ENCODE measurements at places on chromosomes 6 and 20.

DNA sequence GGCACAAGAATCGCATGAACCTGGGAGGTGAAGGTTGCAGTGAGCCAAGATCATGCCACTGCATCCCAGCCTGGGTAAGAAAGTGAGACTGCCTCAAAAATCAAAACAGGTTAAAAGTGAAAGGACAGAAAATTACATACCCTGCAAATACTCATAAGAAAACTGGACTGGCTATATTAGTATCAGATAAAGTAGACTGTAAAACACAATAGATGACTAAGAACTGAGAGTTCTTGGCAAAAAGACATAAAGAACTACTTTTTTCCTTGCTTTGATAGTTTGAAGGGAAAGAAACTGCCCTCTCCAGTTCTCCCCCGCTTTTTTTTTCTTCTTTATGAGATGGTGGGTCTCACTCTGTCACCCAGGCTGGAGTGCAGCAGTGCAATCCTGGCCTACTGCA, 17.0 kb downstream of the SNX3 start:
- DNase-seq: no peak

- no peak for DNase-seq
Observed at GRCh38 chr20:14829906-14830305, 492.5 kb upstream of the FLRT3 start.

GRCh38 chr6:62285612-62286469, at the start of gene KHDRBS2:
KHDRBS2 (minus strand) TSS chr6:62286225.
- no peak for DNase-seq

DNA sequence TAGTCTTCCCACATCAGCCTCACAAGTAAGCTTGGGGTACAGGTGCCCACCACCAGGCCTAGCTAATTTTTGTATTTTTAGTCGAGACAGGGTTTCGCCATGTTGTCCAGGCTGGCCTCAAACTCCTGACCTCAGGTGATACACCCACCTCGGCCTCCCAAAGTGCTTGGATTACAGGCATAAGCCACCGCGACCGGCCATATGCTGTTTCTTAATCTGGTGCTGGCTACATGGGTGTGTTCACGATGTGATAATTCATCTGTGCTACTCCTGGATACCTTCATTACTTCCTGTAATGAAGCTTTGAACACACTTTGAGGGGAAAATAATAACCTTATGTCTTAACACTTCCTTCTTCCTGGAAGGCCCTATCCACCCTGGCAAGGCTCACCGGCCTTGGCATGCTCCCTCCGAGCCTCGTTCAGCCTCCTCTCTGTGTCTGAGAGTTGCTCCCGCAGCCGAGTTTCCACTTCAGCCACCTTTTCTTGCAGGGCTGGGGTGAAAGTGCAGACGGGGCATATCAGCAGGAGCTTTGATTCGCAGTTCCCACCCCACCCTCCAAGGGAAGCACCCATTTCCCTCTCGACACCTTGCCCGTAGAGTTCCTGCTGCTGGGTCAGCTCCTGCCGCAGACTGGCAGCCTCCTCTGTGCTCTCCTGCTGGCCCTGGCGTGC, 5.6 kb upstream of the PSORS1C2 start:
- no peak for DNase-seq

DNA sequence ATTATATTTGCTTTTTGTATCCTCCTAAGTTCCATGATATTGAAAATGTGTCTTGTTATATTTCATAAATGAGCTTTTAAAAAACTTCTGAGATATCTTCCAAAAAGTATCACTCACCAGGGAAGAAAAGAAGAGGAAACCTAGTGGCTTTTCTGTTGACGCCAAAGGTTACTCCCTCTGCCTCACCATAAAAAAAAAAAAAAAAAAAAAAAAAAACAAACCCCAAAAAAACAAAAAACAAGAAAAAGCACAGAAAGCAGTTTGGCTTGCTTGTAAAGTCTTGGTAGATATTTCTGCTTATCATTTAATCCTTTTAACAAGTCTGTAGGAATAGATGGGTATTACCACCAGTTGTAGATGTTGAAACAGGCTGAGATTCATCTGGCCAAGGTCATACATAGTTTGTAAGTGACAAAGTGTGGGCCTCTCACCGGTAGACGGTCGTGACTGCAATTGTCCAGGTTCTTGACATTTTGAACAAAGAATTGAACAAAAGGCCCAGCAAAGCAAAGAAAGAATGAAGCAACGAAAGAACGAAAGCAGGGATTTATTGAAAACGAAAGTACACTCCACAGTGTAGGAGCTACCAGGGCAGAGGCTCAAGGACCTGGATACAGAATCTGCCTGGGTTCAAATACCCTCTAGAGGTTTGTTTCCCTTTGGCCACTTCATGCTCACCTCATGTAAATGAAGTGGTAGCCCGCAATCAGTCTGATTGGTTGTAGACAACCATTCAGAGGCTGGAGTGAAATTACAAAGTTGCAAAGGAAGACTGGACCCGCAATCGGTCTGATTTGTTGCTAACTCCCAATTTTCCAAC, 11.6 kb upstream of the ELOVL5 start:
- DNase-seq: no peak

GRCh38 chr6:40803897-40804702, 216.9 kb upstream of the LRFN2 start:
- no peak for DNase-seq

DNA sequence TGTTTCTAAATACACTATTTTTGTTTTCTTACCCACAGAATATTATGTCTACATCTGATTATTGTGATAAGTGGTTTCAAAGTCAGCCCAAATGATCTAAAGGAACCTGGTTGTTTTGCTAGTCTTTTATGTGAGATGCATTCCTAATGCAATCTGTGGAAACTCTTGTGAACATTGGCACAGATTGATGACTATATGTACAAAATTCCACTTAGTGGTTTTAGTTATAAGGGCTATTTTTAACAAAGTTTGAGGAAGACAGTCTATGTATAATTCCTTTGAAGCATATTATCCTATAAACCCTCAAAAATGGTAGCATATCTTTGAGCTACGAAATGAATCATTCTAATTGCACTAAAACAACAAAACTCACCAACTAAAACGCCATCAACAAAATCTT, 140.9 kb downstream of the GRIK2 start:
- DNase-seq: no peak

- DNase-seq: peak; percentile 28
Observed at GRCh38 chr20:36644032-36644705, 1.8 kb downstream of the SLA2 start.

GRCh38 chr6:146767632-146768031, 168.9 kb downstream of the ADGB start:
- DNase-seq: no peak

GRCh38 chr6:795046-795685, 102.2 kb upstream of the EXOC2 start:
- no peak for DNase-seq

DNA sequence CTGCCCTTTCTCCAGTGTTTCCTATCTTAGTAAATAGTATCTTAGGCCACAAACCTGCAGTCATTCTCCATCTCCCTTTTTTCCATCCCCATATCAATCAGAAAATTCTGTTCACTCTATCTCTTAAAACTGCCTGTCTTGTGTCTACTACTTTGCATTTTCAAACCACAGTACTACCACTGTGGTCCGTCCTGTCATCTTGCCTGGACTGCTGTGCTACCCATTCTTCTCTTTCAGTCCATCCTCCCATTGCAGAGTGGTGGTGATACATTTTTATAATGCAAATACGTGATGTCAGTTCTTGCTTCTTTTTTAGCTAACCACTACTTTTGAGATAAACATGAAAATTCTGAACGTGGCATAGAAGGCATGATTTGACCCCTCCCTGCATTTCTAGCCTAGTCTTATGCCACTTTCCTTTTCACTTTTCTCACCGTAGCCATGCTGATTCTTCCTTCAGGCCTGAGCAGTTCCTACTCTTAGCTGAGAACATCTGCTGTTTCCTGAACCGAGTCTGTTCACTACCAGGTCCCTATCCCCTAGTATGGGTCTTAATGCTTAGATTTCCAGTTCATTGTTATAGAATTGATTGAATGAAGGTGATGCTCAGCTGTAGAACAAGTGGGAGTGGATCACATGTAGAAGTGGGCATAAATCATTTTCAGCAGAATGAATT, 13.8 kb downstream of the TBPL1 start:
- DNase-seq: no peak

- DNase-seq: no peak
Observed at GRCh38 chr20:15889514-15890256, 683.6 kb downstream of the KIF16B start.

DNA sequence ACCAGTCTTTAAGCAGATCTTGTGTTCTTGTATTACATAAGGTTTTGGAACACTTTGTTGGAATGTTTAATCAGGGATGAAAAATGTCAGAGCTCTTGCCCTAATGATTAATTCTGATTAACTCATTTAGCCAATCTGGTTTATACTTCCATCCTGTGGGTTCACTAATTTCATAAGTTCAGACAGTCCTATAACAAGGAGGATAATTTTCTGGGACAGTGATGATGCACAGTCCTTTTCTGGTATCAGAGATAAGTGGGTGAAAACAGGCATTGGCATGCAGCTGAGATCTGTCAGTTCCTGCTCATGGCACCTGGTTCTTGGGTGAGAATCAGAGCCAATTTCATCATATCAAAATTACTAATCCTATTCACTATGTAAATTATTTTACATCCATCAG, 125.0 kb upstream of the LAMA2 start:
- no peak for DNase-seq

DNA sequence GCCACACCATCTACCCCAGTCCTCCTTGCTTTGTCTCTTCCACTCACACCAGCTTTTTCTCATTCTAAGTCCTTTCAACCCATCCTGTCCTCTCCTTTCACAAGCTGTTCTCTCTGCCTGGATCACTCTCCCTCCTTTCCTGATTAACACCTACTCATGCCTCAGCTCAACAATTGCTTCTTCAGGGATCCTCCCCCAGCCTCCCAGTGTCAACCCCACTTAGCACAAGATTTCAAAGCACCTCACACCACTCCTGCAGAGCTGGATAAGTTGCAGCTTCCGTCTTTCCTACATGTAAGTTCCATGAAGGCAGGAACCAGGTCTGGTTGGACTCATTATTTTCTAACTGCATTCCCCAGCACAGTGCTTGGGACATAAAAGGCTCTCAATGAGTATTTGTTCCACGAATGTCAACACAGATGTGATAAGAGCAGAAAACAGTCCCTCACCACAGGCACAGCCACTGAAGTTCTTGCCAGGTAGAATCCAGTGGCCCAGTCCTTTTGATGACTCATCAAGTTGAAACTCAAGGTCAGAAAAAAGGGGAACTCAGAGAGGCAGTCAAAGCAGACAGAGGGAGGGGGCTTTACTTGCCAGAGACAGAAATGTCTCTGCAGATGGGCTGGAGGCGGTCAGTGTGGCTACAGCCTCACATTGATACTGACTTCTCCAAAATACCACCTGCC, 193.4 kb upstream of the PRDM1 start:
- no peak for DNase-seq

GRCh38 chr6:41929924-41930323, 8.6 kb downstream of the BYSL start:
- no peak for DNase-seq

DNA sequence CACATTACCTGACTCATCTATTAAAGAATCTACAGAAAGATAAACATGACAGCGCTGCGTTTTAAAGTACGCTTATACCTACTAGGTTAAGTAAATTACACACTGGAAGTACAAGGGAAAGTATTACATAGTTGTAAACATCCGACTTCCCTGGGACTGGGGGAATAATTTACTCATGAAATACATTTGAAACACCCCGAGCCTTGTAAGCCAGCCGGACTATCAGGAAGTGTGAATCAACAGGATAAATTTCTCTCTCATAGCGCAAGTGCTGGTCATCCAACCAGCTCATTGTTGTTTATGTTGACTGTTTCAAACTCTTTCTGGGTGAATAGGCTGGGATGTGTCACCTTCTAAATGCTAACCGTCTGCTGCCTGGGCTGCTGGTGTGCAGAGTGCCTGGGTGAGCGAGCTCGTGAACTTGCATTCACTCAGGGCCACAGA, 4.9 kb downstream of the BMP6 start:
- no peak for DNase-seq

GRCh38 chr20:34626992-34627391, 49.9 kb downstream of the PIGU start:
- DNase-seq: no peak

DNA sequence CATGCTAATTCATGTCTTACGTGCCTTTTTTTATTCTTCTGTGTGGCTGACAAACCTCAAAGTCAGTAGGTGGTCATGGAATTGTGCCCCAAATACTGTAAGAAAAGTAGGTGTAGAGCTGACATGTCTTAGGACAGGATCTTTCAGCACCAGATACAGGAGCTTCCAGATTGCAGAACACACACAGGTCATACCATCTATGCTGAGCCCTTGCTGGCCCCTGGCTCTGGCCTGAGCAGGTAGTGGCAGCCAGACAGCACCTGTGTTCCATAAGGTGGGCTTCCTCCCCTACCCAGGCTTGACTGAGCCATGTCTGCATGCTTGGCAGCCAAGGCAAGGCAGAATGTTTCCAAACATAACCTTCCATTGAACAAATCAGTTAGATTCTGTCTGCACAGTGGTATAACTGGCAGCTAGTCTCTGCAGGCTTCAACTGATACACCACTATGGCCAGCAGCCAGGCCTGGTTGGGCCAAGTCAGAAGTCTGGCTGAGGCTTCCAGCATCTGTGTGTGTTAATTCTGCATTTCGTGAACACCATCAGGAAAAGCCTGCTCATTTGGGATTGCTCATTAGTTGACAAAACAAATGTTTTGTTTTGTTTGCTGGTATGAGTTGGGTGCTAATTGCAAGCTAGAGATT, 366.5 kb downstream of the FOXA2 start:
- no peak for DNase-seq

DNA sequence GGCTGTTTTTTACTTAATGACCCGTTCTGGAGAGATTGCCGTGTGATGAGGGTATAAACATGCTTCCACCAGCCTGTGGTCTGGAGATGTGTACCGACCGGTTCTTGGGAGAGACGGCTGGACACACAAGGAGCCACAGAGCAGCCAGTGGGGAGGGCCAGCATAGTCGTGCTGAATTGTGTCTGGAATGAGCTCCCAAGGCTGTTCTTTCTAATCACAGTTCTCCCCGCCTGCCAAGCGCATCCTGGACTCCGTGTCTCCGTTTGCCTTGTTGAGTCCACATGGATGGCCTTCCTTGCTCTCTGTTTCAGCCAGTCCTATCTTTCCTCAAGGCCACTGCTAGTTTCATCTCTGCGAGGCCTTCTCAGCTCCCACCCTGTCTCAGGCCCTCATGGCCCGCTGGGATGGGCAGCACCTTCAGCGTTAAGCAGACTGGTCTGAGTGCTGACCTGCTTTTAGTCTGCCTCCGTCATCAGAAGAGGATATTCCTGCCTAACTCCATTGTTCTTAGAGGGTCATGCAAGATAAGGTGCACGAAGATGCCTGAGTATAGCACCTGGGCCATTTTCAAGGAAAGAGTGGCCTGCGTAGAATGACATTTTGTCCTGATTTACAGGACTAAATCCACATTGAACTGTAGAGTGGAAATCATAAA, 20.6 kb downstream of the MANBAL start:
- DNase-seq: no peak

GRCh38 chr6:124090491-124090890, 286.8 kb downstream of the NKAIN2 start:
- DNase-seq: no peak

DNA sequence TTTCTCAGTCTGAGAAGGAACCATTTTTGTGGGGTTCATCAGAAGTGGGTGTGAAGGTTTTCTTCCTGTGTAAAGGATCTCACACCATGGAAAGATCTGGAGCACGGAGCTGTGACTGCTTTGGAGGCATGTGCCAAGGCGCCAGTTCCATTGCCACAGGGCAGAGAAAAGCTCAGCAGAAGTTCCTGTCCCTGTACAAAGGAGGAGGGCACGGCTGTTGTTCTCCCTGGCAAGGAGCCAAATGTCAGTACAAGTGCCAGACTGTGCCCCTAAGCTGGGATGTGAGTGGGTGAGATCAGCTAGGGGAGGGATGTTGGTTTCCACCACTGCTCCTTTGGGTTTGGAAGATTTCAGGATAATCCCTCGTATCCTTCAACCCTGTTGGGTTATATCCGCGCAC, 117.3 kb downstream of the CRYBG1 start:
- DNase-seq: no peak
